ENCODE measurements at places on chromosomes 6 and 20.
A peak's percentile ranks its signal among the peaks of the same experiment; 100 is the strongest.

DNA sequence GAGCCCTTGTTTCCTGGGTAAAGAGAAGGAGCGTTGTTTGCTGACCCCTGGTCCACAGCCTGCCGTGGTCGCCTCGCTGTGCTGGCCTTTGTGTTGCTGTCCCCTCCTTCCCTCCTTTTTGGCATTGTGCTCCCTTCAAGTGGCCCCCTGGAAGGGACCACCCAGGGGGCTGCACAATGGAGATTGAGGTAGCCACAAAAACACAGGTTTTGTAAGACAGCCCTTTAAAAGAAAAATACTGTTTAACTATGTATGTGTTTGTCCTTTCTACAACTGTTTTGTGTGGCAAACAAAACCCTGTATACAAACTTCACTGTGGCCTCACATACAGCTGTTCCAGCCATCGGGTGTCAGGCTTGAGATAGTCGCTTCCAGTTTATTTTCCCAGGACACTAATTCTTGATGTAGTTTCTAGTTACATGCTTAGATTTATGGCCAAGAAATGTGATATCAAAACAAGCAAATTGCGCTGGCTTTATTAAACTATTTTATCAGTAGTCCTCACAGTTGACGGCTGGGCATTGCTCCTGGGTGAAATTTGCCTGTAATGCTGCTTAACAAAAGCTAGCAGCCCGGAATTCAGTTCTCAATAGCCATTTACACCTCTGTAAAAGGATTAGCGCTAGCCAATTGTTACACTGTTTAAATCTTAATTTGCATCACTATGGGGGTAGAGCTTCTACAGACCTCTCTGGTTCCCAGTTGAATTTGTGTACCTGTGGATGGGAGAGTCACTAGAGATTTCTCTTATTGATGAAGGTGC, 64.1 kb downstream of the KIZ start:
- DNase-seq, result no peak

DNA sequence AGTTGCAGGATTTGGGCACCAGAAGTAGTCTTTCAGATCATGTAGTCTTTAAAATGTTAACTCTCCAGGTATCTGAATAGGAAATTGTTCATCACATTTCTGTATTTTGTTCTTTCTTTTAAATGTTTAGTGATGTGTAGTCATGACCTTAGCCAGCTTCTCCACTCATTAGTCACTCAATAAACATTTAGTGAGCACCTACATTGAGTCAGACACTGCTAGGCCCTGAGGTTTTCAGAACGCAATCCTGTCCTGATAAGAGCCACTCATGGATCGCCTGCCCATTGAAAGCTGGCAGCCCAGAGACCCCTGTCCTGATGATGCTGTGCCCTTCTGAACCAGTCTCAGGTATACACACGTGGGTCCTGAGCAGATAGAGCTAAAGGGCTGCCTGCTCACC, 163.4 kb upstream of the HEY2 start:
- no peak for DNase-seq

DNA sequence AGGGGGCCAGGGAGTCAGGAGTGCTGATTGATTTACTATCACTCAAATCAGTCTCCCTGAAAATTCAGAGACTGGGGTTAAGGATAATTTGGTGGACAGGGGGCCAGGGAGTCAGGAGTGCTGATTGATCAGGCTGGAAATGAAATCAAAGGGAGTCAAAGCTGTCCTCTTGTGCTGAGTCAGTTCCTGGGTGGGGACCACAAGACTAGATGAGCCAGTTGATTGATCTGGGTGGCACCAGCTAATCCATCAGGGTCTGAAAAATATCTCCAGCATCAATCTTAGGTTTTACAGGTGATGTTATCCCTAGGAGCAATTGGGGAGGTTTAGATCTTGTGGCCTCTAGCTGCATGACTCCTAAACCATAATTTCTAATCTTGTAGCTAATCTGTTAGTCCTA, 6.1 kb upstream of the AFG1L start:
- no peak for DNase-seq

- peak; percentile 51 for DNase-seq
These were observed 19.4 kb upstream of the MRGBP start for GRCh38 chr20:62776692-62777527.

GRCh38 chr6:37053683-37054082, 48.2 kb downstream of the FGD2 start:
- DNase-seq, result no peak

- DNase-seq, result no peak
These were observed 4.7 kb downstream of the ADRM1 start for GRCh38 chr20:62307226-62308101.

- no peak for DNase-seq
These were observed 55.7 kb upstream of the FERMT1 start for GRCh38 chr20:6178537-6178936.

- no peak for DNase-seq
These were observed 206.7 kb downstream of the CENPW start for GRCh38 chr6:126546541-126547120.

GRCh38 chr20:48603116-48603818, 224.5 kb downstream of the PREX1 start:
- no peak for DNase-seq

DNA sequence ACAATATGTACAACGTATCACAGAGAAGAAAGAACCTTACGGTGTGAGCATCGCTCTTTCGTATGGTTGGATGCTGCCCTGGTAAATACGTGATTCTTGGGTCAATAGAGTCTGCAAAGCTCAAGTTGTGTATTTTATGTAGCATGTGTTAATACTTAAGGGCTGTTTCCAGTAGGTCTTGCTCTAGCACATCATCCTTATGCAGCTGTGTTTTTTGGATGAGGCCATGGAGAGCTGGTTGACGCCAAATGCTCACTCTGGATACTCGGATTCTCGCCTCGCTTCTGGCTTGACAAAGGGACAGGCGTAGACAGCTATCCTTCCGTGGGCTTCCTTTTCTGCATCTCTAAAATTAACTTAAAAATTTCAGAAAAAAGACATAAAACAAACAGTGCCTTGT, 38.9 kb downstream of the SNRNP48 start:
- no peak for DNase-seq

DNA sequence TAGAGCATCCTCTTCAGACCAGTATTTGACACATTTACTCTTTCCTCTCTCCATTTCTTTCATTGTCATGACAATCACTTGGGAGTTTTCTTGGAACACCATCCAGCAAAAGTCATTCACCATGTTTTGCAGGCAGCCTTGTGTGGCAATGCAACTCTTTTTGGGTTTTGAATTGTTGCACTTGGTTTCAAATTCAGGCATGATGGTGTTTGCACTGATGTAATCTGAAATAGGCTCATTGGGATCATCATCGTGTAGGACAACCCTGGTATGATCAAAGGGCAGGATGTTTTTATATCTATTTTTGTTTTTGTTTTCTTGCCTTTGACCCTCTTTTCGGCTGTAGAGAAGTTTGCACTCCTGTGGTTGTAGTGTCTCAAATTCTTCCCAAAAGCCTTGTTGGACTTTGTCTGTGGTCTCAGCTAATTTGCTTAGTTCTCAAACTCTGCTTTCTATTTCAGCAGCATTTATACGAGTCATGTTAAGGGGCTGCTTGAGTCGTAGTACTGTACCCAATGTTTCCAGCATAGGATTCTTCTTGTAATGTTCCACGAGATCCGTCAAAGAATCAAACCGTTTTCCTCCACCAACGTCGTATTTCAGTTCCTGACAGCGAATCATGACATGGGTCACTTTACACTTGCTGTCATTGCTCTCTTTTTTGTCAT, 160.8 kb upstream of the TNFAIP3 start:
- no peak for DNase-seq

GRCh38 chr6:79313254-79313653, 78.8 kb upstream of the HMGN3 start:
- DNase-seq, result no peak

DNA sequence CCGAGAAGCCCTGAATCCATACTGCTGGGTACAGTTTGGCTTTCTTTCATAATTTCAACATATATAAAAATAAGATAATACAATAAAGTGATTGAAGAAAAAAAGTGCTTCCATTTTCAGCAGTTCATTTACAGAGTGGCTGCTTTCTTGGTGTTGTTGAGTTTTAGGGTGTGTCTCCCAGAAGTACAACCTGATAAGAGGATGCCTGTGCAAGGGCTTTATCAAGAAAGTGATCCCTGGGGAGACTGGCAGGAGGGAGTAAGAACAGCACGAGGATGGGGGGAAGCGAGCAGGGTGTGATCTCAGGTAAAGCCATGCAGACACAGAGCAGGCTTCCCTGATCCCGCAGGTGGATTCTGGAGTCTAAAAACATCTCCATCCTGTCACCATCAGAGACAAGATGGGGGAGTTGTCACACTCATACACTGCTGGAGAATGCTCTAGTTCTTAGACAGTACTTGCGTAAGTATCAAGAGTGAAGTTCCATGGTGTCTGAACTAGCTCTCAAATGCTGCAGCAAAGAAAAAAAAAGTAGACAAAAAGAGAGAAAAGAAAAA, 395.9 kb downstream of the CDH26 start:
- no peak for DNase-seq

DNA sequence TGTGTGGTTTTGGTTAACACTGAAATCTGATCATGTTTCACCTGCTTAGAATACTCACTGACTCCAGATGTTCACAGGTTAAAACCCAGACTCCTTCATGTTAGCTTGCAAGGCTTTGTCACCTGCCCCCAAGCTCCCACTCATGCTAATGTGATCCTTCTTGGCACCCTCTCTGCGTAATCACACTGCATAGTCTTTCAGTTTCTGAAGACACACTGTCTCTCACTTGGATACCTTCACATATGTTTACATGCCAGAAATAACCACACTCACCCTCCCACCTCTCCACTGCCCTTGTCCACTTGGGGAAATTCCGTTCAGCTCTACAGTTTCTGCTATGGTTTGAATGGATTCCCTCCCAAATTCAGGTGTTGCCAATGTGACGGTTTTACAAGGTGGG, 234.7 kb upstream of the SASH1 start:
- DNase-seq, result no peak

- DNase-seq, result peak; percentile 6
These were observed 51.7 kb downstream of the CHMP4B start for GRCh38 chr20:33862709-33863403.

DNA sequence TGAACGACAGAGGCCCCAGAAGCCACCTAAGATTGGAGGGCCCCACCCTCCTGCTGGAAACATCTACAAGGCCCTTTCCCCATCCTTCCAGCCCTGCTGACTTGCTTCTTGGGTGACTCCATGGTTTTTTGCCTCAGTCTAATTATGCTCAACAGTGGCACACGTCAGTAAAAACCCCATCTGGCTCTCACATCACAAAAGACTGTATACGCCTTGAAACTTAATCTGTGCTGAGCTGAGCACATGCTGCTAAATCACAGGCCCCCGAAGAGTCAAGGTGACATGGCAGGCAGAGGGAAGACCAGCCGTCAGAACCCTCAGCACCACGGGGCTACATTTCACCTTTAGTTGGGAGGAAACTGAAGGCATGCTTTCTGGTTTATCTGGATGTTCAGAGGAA, 323.1 kb downstream of the CDH26 start:
- no peak for DNase-seq

DNA sequence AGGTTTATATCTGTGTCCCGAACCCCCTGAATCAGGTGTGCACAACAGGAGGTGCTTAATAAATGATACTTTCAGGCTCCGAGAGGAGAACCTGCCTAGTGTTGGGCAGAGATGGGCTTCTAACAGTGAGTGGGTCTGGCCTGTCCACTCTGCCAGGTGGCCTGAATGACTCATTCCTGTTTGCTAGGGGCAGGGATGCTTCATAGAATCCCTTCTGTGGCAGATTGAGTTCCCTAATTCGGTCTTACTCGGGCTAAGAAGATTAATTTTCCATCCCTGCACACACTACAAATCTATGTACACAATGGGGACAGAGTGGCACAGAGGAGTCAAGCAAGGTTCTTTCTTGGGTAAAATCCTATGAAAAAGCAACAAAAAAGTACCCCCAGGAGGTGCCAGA, 19.8 kb downstream of the SDC4 start:
- DNase-seq, result no peak

GRCh38 chr20:22418738-22419137, 165.6 kb downstream of the FOXA2 start:
- DNase-seq, result no peak

DNA sequence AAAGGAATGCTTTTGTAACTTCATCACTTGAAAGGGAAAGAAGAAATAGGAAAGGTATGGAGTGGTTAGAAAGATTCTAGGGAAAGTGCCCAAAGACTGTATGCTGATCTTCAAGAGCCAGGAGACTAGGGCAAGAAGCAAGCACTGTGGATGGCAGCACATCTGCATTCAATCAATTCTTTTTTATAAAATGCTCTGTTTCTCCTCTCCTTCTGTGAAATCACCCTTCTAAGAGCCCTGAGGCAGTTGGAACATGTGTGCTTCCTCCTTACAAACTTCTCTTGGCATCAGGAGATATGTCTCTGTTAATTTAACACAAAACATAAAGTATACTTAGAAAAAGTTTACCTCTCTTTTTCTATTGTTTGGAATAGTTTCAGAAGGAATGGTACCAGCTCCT, 1162.2 kb upstream of the GJE1 start:
- DNase-seq, result no peak

DNA sequence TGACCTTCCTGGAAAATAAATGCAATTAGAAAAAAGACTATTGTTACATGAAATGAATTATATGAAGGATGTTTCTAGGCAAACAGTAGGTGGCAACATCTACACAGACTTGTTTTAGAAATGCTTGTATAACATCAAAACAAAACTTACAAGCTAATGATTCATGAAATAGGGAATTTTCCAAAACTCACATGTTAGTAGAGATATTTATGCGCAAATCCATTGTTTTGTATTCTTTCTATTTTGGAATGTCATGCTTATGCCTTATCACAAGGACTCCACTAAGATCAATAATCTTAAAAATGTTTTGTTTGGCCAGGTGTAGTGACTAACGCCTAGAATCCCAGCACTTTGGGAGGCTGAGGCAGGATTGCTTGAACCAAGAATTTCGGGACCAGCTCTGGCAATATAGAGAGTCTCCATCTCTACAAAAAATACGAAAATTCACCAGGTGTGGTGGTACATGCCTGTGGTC, 32.3 kb upstream of the LGSN start:
- DNase-seq, result no peak

DNA sequence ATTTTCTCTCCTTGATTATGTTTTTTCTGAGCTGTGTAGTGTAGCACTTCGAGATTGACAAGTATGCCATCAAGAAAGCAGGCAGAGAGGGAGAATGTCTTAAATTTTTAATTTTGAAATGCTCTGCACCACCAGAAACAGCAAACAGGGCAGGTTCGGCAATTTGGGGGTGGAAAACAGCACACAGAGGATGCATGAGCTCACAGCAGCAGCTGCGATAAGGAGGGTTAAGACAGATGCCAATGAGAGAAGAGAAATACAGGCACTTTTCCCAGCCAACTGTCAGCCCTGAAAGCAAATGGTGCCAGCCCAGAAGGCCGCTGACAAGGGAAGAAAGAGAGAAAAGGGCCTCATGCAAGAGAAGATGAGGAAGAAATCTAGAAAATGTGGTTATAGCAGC, 15.1 kb upstream of the SNRPB2 start:
- no peak for DNase-seq

Measured in stimulated activated naive CD4-positive, alpha-beta T cell treated with Interleukin-2 at 50 U/mL for 16 hours (primary cell).